ENCODE measurements at places on chromosomes 13 and 19.

DNA sequence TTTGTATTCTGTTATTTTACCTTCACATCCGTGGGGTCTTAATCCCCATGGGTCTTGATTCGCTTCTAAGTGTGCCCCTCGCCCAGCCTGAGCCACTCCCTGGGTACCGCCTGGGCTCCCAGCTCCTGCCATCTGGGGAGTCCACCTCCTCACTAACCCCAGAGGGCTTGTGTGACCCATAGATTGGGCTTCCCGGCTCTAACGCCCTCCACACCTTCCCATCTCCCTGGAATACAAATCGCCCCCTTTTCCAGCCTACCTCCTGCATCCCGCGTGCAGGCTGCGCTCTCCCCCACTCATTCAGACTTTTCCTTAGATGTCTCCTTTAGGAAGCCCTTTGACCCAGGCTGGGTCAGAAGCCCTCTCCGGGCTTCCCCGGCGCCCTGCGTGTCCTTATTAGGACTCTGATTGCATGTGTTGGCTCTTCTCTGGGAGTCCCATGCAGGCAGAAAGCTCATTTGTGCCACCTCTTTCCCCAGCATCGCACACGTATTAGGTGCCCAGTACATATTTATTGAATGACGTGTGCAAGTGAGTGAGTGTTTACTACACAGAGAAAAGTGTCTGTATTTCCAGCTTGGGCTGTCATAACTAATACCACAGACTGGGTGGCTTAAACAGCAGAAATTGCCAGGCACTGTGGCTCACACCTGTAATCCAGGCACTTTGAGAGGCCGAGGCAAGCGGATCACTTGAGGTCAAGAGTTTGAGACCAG is 757 bp downstream of the CCDC124 start:
- peak; percentile 58 for DNase-seq

DNA sequence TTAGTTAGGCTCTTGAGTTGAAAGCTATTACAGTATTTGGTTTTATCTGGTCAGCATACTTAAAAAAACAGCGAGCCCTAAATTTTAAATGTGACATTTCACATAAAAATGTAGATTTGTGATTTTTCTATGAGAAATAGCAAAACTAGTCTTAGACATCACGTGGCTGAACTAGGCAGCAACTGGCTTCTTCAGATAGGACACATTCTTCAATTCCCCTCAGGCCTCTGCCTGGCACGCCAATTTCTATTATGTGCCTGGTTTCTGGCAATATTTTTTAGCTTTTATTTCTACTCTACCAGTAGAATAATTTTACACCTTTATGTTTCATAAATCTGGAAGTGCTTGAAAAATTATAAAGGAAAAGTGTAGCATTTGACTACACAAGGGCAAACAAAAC is 433.7 kb downstream of the DIAPH3 start:
- no peak for DNase-seq

DNA sequence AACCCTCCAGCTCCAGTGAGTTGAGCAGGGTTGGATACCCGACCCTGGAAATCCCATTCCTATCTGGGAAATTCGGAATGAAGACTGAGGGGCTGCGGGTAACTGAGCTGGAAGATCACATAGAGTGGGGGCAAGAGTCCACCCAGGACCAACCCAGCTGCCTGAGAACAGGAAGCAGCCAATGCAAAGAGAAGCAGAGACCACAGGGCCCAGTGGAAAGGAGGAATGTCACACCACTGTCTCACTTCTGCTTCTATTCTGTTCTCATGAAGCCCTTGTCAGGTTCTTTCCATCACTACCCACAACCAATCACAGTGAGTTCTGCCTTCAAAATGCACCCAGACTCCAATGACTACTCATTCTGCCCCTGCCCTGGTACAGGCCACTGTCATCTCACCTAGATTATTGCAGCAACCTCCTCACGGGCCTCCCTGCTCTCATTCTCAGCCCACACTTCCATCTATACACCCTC is 15.3 kb downstream of the DYRK1B start:
- DNase-seq = no peak

GRCh38 chr13:66222926-66223325 is 1007.2 kb downstream of the PCDH9 start:
- no peak for DNase-seq

GRCh38 chr19:48415395-48415794 is 21.9 kb downstream of the GRIN2D start:
- peak; percentile 92 for DNase-seq

- no peak for DNase-seq
Measured at GRCh38 chr13:72295153-72295552, 428.1 kb upstream of the DACH1 start.

- DNase-seq = no peak
Measured at GRCh38 chr13:71382285-71382684, 484.7 kb downstream of the DACH1 start.

DNA sequence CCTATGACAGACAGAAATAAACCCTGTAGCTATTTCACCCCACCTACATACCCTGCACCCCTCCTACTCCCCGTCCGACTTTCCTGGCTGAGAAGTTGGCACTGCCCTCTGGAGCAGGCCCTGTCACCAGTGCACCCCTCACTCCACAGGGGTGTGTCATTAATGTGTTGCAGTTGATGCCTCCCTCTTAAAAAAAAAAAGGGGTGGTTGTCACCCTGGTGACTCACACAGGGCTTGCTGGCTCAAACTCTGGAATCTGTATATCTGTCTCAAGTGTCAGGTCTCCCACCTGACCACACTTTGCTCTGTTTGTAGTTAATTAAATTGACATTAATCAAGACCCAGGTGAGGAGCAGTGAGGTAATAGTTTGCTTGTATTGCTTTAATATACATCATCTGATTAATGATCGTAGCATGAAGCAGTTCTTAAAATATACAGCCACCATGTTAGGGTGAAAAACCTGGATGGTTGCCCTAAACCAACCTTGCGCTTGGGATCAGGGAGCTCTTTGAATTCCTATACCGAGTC is 2.0 kb upstream of the GATAD2A start:
- no peak for DNase-seq

DNA sequence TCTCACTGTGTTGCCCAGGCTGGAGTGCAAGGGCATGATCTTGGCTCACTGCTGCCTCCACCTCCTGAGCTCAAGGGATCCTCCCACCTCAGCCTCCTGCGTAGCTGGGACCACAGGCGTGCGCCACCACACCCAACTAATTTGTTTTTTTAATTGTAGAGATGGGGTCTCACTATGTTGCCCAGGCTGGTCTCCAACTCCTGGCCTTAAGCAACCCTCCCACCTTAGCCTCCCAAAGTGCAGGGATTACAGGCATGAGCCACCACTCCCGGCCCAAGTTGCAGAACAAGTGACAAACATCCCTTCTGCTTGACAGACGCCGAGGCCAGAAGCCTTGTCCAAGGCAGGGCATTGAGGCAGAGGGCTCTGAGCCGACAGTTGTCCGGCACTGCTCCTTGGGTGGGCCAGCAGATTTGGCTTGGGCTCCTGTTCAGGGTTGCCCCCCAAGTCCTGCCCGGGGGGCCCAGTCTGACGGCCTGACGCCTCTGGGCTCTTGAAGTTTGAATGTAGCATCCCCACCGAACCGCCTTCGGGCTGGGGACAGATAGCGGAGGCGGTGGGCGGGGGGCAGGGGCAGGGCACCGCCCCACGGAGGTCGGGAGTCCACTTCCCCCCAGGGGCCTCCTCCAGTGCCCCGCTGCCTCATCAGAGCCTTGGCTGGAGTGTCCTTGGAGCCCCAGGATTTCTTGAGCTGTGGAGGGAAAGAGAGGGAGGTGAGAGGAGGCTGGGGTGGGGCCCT is 5.7 kb upstream of the SPACA4 start:
- DNase-seq = no peak

DNA sequence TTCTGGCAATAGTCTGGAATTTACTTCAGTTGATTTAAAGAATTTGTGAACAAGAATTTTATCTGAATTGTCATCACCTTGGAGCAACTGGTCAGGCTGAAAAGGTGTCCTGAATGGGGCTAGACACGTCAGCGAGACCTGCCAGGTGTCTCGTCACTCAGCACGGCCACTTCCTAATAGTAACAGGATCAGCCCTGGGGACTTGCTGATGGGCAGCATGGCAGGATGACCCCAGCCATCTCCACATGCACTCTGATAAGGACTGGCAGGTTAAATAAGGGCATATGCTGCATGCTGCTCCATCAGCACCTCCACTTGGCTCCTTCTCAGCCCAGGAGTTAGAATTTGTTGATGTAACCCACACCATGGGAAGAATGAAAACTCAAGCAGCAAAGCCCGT is 224.2 kb downstream of the FOXO1 start:
- DNase-seq = no peak

All from NCI-H82 (cell line).